Activated CD8-positive, alpha-beta memory T cell treated with anti-CD3 and anti-CD28 coated beads for 1 hour (primary cell): ENCODE measurements at places on chromosomes 5 and 9.

- DNase-seq, result no peak
Observed at GRCh38 chr5:18111906-18112465, 477.7 kb downstream of the TAF11L14 start.

DNA sequence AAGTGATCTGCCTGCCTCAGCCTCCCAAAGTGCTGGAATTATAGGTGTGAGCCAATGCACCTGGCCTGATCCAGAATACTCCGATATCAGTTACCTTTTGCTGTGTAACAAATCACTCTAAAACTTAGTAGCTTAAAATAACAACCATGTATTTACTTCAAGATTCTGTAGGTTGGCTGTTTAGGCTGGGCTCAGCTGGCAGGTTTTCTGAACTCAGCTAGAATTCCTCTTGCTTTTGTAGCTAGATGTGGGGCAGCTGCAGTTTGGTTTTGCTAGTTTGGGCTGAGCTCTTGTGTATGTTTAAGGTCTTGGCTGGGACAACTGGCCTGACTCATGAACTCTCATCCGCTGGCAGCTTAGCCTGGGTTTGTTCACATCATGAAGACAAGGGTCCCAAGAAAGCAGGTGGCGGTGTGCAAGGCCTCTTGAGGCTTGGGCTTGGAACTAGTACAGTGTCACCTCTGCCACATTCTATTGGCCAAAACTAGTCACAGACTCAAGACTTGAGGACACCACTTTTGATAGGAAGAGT is 138.3 kb upstream of the SHB start:
- no peak for DNase-seq

DNA sequence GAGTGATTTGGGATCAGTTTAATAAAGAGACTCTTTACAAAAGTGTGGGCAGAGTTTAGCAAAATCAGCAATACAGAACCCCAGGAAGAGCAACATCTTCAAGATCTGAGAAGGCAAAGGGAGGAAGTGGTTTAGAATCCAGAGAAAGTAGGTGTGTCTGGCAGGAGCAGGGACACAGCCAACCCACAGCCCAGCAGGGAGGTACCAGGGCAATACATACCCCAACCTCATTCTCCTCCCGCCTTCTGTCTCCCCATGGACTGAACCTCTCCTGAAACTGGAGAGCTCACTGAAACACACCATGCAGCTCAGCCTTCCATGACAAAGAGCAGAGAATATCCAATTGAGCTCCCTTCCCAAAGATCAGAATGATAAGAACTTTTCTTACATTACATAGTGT is 283.4 kb downstream of the PRELID2 start:
- no peak for DNase-seq

DNA sequence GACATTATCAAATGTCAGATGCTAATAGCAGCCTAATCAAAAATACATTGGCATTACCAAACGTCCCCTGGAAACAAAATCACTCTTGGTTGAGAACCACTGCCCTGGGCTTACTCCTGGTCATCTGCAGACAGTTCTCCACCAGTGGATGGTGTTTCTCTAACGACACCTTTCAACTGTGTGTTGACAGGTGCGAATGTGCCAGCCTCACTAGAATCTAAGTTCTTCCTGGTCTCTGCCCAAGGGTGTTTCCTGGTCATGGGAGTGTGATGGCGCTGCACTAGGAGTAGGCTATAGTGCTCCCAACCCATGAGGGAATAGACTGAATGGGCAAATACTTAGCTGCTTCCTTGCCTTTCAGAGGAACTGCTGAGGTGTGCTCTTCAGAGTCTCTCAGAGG is 105.9 kb downstream of the MRPS27 start:
- DNase-seq, result no peak

- DNase-seq, result no peak
Observed at GRCh38 chr5:158317507-158317906, 458.6 kb upstream of the CLINT1 start.

- DNase-seq, result no peak
Observed at GRCh38 chr9:108052431-108053080, 563.0 kb upstream of the KLF4 start.

DNA sequence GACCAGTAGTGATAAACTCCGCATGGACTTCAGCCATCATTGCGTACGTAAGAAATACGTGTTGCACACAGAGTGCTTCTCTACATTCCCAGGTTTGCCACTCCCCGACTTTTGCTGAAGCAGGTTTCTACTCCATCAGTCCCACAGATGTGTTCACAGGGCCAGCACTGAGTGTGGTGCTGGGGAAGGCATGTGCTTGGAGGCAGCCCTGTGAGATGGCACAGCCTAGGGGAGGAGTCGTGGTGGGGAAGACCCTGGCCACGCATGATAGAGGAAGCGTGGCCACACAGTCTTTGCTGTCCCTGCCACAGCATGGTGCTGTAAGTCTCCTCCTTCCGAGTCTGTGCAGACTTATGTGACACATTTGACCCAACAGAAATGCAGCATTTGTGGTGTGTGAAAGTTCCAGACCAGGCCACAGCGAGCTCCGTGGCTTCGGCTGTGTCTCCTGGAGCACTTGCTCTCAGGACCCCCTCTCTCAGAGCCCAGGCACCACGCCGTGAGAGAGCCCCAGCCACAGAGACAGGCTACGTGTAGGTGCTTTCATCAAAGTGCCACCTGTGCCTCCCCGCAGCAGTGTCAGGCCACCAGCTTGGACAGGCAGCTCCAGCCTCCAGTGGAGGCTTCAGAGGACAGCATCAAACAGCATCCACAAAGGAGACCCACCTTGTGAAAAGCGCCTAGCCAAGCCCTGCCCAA is 197.8 kb downstream of the AUH start:
- DNase-seq, result no peak

GRCh38 chr5:143968071-143968878 is 156.3 kb downstream of the HMHB1 start:
- no peak for DNase-seq
